ENCODE measurements at places on chromosomes 2 and 18. TPM values are rescaled to one million over a fixed set of nuclear protein-coding genes. Genes with fewer than 3 reads are reported as not detected.
A peak's percentile ranks its signal among the peaks of the same experiment; 100 is the strongest.

DNA sequence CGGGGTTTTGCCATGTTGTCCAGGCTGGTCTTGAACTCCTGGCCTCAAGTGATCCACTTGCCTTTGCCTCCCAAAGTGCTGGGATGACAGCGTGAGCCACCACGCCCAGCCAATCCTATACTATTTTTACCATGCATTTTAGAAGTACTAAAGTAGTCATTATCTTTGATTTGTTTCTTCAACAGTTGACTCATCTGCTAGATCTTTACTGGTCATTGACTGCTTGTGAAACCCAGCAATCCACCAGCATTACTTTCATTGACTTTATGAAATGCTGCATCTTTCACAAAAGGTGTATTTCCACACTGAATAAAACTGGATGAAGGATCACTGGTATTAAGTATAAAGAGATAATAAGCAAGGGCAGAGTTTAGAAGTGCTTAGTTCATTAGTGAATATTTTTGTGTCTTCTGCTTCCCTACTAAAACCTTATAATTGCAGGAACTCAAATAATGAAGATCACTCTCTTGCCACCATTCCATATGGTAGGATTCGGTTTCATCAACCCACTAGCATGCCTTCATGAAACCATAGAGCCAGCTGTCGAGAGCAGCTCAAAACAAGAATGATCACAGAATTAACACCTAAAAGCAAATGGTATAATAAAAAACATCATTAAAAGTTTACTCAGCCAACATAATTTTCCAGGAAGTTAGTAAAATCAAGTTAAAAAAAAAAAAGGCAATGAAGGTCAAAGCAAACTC, 33.1 kb downstream of the IRS1 start:
- peaks cover 9% of the 10 kb centered on the region for H3K4me1 ChIP-seq
- H3K27ac ChIP-seq = no peak overlapping the region
- peaks cover 21% of the 10 kb centered on the region for H3K36me3 ChIP-seq
- H3K27me3 ChIP-seq = no peaks in the 10 kb centered on the region
- DNase-seq = no peak
- no peak overlapping the region for H3K4me3 ChIP-seq

DNA sequence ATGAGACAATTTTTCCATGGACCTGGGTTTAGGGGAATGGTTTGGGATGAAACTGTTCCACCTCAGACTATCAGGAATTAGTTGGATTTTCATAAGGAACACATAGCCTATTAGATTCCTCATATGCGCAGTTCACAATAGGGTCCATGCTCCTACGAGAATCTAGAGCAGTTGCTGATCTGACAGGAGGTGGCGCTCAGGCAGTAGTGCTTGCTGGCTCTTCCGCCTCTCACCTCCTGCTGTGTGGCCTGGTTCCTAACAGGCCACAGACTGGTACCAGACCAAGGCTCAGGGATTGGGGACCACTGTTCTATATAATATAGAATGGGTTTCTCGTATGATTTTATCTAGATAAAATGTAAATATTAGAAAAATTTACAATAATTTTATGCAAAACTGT, 338.7 kb downstream of the CPS1 start:
- H3K4me1 ChIP-seq = no peaks in the 10 kb centered on the region
- H3K4me3 ChIP-seq = no peak overlapping the region
- no peak overlapping the region for H3K27ac ChIP-seq
- H3K36me3 ChIP-seq = no peaks in the 10 kb centered on the region
- H3K27me3 ChIP-seq = no peaks in the 10 kb centered on the region
- no peak for DNase-seq

GRCh38 chr2:45763255-45763654, 111.8 kb downstream of the PRKCE start:
- H3K4me1 ChIP-seq = peaks cover 2% of the 10 kb centered on the region
- no peak overlapping the region for H3K27ac ChIP-seq
- peaks cover 21% of the 10 kb centered on the region for H3K27me3 ChIP-seq
- DNase-seq = no peak
- no peaks in the 10 kb centered on the region for H3K36me3 ChIP-seq

GRCh38 chr2:171598713-171599319, 76.5 kb downstream of the CYBRD1 start:
- no peaks in the 10 kb centered on the region for H3K36me3 ChIP-seq
- no peaks in the 10 kb centered on the region for H3K4me1 ChIP-seq
- no peak overlapping the region for H3K4me3 ChIP-seq
- H3K27me3 ChIP-seq = peaks cover 45% of the 10 kb centered on the region
- DNase-seq = peak; percentile 19
- H3K27ac ChIP-seq = no peak overlapping the region

DNA sequence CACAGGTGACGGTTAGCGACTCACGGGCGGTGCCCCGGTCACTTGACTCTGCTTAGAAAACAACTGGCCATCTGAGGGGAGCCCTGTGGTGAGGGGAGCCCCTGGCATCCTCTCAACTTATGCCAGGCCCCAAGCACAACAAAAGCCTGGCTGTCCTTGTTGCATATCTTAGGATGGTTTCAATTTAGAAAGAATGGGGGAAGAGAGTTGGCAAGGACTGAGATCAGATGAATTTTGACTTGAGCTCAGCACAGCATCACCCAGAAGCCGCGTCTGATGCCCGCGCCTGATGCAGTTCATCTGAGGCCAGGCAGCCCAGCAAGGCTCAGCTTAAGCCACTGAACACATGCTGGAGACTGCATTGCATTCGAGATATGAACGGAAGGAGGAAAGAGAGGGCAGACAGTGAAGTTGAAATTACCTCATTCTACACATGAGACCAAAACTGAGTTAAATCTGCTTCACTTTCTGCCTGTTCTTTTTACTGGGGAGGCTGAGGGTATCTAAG, 36.8 kb downstream of the MYT1L start:
- DNase-seq = no peak
- no peak overlapping the region for H3K4me3 ChIP-seq
- H3K36me3 ChIP-seq = no peaks in the 10 kb centered on the region
- H3K4me1 ChIP-seq = no peaks in the 10 kb centered on the region
- H3K27me3 ChIP-seq = peaks cover 24% of the 10 kb centered on the region
- no peak overlapping the region for H3K27ac ChIP-seq

- H3K36me3 ChIP-seq = peaks cover 2% of the 10 kb centered on the region
- no peak overlapping the region for H3K4me3 ChIP-seq
- peaks cover 3% of the 10 kb centered on the region for H3K27me3 ChIP-seq
- DNase-seq = no peak
- H3K27ac ChIP-seq = no peak overlapping the region
- no peaks in the 10 kb centered on the region for H3K4me1 ChIP-seq
Observed at GRCh38 chr2:99984799-99985515, 157.4 kb downstream of the AFF3 start.

- H3K4me1 ChIP-seq = peaks cover 12% of the 10 kb centered on the region
- H3K27ac ChIP-seq = no peak overlapping the region
- H3K27me3 ChIP-seq = no peaks in the 10 kb centered on the region
- H3K4me3 ChIP-seq = no peak overlapping the region
- H3K36me3 ChIP-seq = no peaks in the 10 kb centered on the region
Observed at GRCh38 chr2:143431316-143431715, 302.1 kb downstream of the ARHGAP15 start.

- peaks cover 3% of the 10 kb centered on the region for H3K4me1 ChIP-seq
- peaks cover 18% of the 10 kb centered on the region for H3K27me3 ChIP-seq
- no peak for DNase-seq
- H3K36me3 ChIP-seq = no peaks in the 10 kb centered on the region
Observed at GRCh38 chr18:23916338-23916737, 98.2 kb upstream of the TTC39C start.

GRCh38 chr18:79242246-79242645, 153.5 kb upstream of the NFATC1 start:
- H3K27me3 ChIP-seq = no peaks in the 10 kb centered on the region
- no peak for DNase-seq
- peaks cover 2% of the 10 kb centered on the region for H3K36me3 ChIP-seq

Gene DNAH7
- 5.7 TPM for total RNA-seq

Gene KIAA2012
- total RNA-seq = not detected

Gene GALNT5
- 1.2 TPM for total RNA-seq

Gene PKDCC
- total RNA-seq = 335 TPM

Measured in progenitor cell of endocrine pancreas (in vitro differentiated cells).